Cerebellum (tissue), 4 donors: ENCODE measurements at places on chromosomes 6 and 20. TPM values are rescaled to one million over a fixed set of nuclear protein-coding genes. Genes with fewer than 3 reads are reported as not detected.

The MYBL2 gene
- 2.4 TPM for total RNA-seq

The LRRC73 gene
- total RNA-seq, result 1.8 TPM

The RAET1L gene
- total RNA-seq, result not detected

The ASIP gene
- not detected for total RNA-seq

The KIF6 gene
- total RNA-seq, result 2.6 TPM

The HINT3 gene
- total RNA-seq, result 44.2 TPM

The RBBP8NL gene
- not detected for total RNA-seq

The CENPQ gene
- 6.5 TPM for total RNA-seq

The PRSS16 gene
- not detected for total RNA-seq

The MEP1A gene
- 0.09 TPM for total RNA-seq

The EFCAB8 gene
- not detected for total RNA-seq

The LY6G6C gene
- total RNA-seq, result not detected

The CCN2 gene
- 8.5 TPM for total RNA-seq

The ZSCAN23 gene
- total RNA-seq, result 19.9 TPM

The DACT2 gene
- 1.1 TPM for total RNA-seq

The SULF2 gene
- total RNA-seq, result 22.6 TPM

The TRIM40 gene
- total RNA-seq, result not detected

The USP49 gene
- 18.5 TPM for total RNA-seq

The HDGFL1 gene
- total RNA-seq, result not detected

The BFSP1 gene
- 1.5 TPM for total RNA-seq

The SNAP25 gene
- 79.8 TPM for total RNA-seq

The EYA2 gene
- total RNA-seq, result 6.6 TPM

The PDYN gene
- total RNA-seq, result 0.45 TPM

The C6orf118 gene
- 17.1 TPM for total RNA-seq

The BPI gene
- 0.27 TPM for total RNA-seq

The COQ3 gene
- total RNA-seq, result 5.5 TPM

The SLC22A2 gene
- 0.36 TPM for total RNA-seq

The GSTA2 gene
- total RNA-seq, result not detected

The TP53TG5 gene
- not detected for total RNA-seq

The ZKSCAN4 gene
- total RNA-seq, result 6.7 TPM

The DAAM2 gene
- 7.3 TPM for total RNA-seq

The RFX6 gene
- total RNA-seq, result not detected

The SPATS1 gene
- total RNA-seq, result not detected

The DYNLT2 gene
- total RNA-seq, result 2.9 TPM

The COL21A1 gene
- 15.5 TPM for total RNA-seq

The GMPR gene
- total RNA-seq, result 3.9 TPM

The FUT9 gene
- total RNA-seq, result 73.0 TPM

The CDC5L gene
- total RNA-seq, result 26.9 TPM

The LTA gene
- not detected for total RNA-seq

The VNN1 gene
- total RNA-seq, result 0.09 TPM

The TREML2 gene
- 0.09 TPM for total RNA-seq

The BPIFB1 gene
- 0.45 TPM for total RNA-seq

The TGM3 gene
- total RNA-seq, result 0.27 TPM

The DPPA5 gene
- not detected for total RNA-seq

The LKAAEAR1 gene
- total RNA-seq, result 0.36 TPM

The LAMA2 gene
- total RNA-seq, result 30.8 TPM

The HSF2 gene
- total RNA-seq, result 48.4 TPM

The HLA-DRA gene
- total RNA-seq, result 3.6 TPM

The FAM209A gene
- total RNA-seq, result not detected

The CLPSL2 gene
- not detected for total RNA-seq

The MICAL1 gene
- 23.7 TPM for total RNA-seq

The SUMO4 gene
- 12.2 TPM for total RNA-seq

The SLC35A1 gene
- total RNA-seq, result 17.0 TPM

The TTLL9 gene
- 2.5 TPM for total RNA-seq
